ENCODE measurements at places on chromosomes 6 and 20. TPM values are rescaled to one million over a fixed set of nuclear protein-coding genes. Genes with fewer than 3 reads are reported as not detected.

DNA sequence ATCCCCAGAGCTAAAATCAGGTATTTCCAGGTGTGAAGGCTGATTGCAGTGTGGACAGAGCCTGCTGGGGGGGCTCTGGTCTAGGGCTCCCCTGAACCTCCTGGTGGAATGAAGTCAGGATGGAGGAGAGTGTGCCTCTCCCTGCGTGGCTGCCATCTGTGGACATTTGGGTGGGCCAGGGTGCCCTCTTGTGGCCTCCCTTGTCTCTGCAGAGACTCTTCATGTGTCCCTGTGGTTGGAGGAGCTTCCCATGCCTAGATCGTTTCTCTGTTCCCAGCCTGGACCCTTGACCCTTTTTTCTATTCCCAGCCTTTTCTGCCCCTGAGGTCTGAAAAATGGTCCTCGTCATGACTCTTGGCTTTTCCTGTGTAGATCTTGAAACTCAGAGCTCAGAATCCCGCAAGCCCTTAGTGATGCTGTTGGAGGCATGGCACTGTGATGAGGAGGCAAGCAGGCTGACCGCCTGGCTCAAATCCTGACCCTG, 9.9 kb upstream of the PSMF1 start:
- DNase-seq: peak; percentile 77

DNA sequence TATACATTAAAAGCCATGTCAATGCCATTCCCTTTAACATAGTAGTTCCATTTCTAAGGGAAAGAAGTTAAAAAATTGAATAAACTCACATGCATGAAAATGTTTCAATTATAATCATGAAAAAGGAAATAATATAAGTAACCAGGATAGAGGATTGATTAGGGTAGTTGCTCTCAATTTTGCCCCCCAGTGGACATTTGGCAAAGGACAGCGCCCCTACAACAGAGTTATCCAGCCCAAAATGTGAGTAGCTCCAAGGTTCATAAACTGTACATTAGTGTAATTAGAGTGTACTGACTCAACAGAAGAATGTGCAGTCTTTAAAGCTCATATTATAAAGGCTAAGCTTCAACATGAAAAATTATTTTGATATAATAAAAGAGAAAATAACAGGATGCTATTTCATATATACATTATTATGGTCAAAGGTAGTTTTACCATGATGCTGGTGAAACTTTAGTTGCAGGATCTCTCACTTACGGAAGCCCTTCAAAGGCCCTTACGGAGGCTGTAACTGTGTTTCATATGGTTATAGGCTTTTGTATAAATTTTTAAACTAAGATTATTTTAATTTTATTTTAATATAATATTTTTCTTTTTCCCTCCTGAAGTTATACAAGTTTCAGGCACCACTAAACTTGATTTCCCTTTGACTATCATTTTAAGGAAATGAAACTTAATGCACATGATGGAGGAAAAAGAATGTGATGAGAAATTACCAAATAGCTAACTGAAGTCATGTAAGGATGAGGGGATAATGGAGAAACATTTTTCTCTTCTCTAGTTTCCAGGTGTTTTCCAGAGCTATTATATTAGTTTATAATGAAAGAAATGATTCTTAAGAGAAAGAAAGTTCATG, 403.6 kb downstream of the PLCB1 start:
- DNase-seq: no peak

DNA sequence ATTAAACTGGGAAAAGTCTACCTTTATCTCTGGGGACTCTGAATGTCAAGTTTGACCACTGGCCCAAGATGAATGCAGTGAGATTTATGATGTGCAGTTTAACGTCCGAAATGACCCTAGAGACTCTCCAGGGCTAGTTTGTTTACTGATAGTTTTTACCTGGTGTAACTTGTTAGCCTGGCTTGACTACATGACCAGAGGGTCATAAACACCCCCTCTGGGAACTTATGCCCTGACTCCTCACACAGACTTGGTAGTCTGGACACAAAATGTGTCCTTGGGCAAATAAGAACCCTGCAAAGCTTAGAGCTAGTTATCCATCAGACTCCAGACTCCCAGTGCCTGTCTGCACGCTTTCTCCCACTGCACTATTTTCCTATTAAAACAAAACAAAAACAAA, 606.5 kb downstream of the HACE1 start:
- no peak for DNase-seq

DNA sequence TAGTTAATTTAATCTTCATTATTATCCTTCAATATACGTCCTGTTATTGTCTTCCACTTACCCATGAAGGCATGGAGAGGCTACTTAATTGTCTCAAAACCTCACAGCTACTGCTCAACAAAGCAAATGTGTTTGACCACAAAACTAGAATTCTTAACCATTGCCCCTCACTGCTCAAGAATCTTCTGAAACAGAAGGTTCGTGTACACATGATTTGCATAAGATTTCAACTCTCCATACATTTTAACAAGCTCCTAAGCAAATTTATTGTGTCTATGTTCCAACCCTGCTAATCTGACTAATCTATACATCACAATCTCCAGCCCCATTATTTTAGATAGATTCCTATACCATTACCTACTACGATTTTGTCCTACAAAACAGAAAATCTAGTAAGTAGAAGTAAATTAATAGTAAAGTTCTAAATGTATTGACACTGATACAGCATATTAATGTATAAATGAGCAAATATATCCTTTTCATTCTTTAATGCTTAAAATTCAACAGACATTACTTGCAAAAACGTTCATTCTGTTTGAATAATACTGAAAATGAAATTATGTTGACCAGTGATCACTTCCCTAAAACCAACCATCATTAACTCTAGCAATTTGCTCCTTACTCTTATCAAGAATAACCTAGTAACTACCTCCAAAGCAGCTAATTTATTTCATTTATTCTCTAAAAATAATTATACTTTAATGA, 89.7 kb upstream of the RNF217 start:
- no peak for DNase-seq

CRISP3 gene
- not detected for total RNA-seq

- DNase-seq: no peak
These were observed 34.2 kb downstream of the KATNA1 start for GRCh38 chr6:149614337-149614736.

GRCh38 chr6:99184696-99185095, 164.8 kb downstream of the FAXC start:
- DNase-seq: no peak

HS3ST5 gene
- total RNA-seq: not detected

DNA sequence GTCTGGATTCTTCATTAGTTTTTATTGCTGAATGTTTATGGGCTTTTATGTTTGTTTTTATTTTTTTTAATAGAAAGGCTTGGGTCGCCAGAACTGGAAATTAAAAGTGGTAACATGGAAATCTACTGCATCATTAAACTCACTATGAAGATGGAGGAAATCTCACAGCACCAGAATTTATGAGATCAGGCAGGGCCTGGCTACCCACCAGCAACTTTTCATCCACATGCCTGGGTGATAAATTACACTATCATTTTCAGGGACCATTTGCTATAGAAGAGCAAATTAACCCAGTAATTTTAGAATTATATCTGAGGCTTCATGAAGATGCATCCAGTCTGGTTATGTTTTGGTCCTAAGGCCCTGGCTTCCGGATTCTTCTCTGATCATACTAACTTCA, 57.8 kb upstream of the PLCB4 start:
- DNase-seq: no peak

DNA sequence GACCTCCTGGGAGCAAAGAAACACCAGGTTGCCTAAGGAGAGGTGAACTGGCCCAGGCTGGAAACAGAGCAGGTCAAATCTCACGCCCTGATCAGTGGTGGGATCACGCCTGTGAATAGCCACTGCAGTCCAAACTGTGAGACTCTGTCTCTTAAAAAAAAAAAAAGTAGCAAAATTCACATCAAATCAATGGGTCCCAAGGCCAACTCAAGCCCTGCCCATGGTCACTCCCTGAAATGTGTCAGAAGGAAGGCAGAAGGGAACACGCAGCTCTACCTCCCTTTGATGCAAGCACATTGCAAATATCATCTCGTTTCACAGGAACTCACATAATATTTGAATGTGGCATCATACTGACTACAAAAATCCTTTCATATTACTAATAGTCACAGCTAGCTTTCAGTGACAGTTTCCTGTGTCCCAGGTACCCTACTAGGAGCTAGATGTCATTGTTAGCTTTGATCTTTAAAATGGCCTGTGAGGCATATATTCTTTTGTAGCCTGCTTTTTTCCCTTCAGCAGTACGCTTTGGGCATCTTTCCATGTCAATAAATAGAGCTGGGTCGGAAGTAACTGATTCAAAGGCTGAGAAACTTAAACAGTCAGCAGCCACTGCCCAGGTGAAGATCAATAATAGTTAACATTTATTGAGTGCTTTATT, 14.4 kb upstream of the TTPAL start:
- DNase-seq: no peak

DNA sequence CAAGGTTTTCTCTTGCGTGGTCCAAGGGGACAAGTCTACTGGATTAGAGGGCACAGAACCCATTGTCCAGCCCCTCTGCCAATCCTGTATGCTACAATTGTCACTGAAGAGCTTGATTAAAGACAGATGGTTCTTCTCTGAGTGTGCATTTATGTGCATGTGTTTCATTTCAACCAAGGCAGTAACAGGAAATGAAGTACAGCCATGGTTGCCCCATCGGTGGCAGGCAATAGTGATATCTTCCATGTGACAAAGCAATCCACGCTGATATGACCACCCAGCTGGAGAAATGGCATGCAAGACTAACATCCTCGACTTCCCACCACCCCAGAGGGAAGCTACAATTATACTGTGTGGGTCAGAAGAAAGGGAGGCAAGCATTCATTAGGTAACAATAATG, 85.5 kb downstream of the UNC5CL start:
- no peak for DNase-seq

NMBR gene
- total RNA-seq: not detected

HCK gene
- total RNA-seq: 7.4 TPM

GRCh38 chr6:7590918-7591302, 912 bp downstream of the SNRNP48 start:
- DNase-seq: peak; percentile 31

GRCh38 chr6:77455271-77455670, 8.0 kb downstream of the HTR1B start:
- DNase-seq: no peak

ZNF311 gene
- total RNA-seq: 0.62 TPM

DEFB124 gene
- not detected for total RNA-seq

IP6K3 gene
- 26.1 TPM for total RNA-seq

SASH1 gene
- 25.3 TPM for total RNA-seq

BTN3A1 gene
- 10.8 TPM for total RNA-seq

DNA sequence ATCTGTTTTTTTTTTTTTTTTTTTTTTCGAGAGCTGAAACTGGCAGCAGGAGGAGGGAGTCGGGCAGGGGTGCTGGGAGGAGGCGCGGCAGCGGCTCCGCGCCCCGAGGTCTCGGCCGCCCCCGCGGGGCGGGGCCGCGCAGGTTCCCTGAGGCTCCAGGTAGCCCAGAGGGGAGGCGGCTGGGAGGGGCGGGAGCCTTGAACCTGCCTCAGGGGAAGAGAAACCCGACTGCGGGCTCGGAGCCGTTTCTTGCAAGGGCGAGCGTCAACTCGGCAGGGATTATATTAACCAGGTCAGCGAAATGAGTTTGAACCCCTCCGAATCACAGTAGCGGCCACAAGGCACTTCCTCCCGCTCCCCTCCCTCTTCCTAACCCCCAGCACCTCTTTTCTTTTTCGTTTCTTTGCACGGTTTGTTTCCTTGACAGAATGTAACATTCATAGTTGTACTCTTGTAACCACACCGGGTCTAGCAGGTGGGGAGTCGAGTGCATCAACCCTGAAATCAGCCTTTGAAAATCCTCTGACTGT, 2.0 kb downstream of the MYB start:
- peak; percentile 49 for DNase-seq

STX16 gene
- 33.6 TPM for total RNA-seq

MYCT1 gene
- total RNA-seq: 13.6 TPM

DNA sequence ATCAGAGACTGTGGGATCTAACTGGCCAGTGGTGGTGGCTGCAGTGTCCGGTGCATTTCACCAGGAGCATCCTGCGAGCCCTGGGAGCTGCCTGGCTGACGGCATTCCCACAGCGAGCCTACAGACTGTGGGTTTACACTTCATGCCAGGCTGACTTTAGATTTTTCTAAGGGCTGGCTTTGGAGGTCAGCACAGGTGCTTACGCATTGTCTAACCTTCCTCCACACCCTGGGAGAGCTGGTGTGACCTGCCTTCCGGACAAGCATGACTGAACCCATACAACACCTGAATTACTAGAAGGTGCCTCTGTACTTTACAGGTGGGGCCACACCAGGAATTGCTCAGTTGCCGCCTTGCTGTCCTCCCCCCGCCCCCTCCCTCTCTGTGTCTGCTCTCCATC, 96.2 kb downstream of the RREB1 start:
- no peak for DNase-seq

- no peak for DNase-seq
These were observed 14.7 kb downstream of the NRSN2 start for GRCh38 chr20:361561-361960.

CLDN20 gene
- total RNA-seq: not detected

GRCh38 chr6:140360651-140361050, 986.2 kb upstream of the CITED2 start:
- DNase-seq: no peak

GRCh38 chr6:34459899-34460593, 5.8 kb upstream of the PACSIN1 start:
- DNase-seq: no peak

- no peak for DNase-seq
These were observed 51.9 kb upstream of the PTPRK start for GRCh38 chr6:128572294-128572693.

- DNase-seq: no peak
These were observed 63.8 kb downstream of the GMDS start for GRCh38 chr6:2181567-2181966.

- DNase-seq: no peak
These were observed 46.3 kb downstream of the OR2B2 start for GRCh38 chr6:27865850-27866356.

- peak; percentile 49 for DNase-seq
These were observed 4.8 kb downstream of the F13A1 start for GRCh38 chr6:6315660-6316059.

- DNase-seq: no peak
These were observed 78.0 kb upstream of the MAFB start for GRCh38 chr20:40766790-40767614.

SDCBP2 gene
- total RNA-seq: 1.9 TPM

DNA sequence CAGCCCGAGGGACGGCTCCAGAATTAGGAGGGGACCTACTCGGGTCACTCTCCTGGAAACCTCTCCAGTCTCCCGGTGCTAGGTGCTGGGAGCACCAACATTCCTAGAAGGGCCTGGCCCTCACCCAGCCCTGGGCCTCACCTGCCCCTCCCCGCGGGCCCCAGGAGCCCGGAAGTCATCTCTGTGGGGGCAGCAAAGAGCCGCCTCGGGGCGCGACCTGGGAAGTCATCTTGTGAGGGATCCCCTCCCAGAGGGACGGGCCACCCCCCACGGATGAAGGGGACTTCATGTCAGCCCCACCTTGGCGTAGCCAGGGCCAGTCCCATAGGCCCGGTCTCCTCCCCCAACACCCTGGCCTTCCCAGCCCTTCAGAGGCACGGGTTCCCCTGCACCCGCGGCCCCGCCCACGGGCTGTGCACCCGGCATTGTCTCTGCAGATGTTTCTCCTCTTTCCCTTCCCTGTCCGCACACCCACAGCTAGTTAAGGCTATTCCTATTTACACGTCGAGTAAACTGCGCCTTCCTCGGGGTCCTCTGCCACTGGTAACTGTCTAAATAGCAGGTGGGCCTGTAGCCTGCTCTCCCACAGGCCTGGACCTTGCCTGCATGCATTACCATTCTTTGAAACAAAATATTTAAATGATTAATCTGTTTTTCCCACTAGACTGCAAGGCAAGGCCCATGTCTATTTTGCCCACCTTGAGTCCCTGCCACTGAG, 896 bp upstream of the RNASET2 start:
- DNase-seq: peak; percentile 49

Measured in right cardiac atrium (tissue), 5 donors.